Stimulated activated CD4-positive, alpha-beta T cell treated with anti-CD3 and anti-CD28 coated beads, Interleukin-4, amount 100 ng/mL, for 4 hours (primary cell): ENCODE measurements at places on chromosomes 4 and X.

DNA sequence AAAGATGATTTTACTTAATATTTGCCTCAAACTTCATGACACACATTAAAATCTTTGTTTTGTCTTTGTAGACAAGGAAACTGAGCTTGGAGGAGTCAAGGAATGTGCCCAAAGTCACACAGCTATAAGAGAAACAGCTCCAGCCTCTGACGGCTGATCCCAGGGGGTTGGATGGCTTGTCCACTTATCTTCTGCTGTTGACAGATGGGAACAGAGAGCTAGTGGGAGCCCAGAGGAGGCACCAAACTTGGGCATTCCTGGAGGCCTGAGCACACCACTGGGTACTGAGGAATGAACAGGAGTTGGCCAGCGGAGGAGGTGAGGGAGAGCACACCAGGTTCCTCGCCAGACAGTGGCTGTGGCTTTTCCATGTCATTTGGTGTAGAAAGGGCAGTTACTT is 56.4 kb upstream of the GPR78 start:
- no peak for DNase-seq

DNA sequence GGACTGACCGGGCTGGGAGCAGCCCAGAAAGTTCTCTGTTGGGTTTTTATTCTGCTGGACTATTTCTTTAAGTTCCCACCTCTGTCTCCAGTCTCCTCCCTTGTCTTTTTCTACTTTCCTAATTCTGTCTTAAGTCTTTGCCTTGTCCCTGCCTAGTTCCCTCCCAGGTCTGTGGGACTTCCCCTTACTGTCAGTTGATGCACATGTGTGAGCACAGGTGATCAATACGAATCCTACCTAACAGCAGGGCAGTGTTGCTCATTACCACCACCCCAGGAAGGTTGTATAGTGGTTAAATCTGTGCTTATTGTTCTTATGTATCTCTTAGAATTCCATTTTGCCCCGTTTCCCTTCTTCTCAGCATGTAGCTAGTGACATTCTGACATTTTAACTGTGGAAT is 62.1 kb downstream of the GALNTL6 start:
- DNase-seq, result no peak

GRCh38 chrX:15820106-15821073 is 30.1 kb downstream of the ZRSR2 start:
- DNase-seq, result no peak

- DNase-seq, result no peak
These were observed 164.6 kb downstream of the BANK1 start for GRCh38 chr4:101954975-101955678.

- DNase-seq, result no peak
These were observed 366.5 kb downstream of the MID1IP1 start for GRCh38 chrX:39167791-39168190.

DNA sequence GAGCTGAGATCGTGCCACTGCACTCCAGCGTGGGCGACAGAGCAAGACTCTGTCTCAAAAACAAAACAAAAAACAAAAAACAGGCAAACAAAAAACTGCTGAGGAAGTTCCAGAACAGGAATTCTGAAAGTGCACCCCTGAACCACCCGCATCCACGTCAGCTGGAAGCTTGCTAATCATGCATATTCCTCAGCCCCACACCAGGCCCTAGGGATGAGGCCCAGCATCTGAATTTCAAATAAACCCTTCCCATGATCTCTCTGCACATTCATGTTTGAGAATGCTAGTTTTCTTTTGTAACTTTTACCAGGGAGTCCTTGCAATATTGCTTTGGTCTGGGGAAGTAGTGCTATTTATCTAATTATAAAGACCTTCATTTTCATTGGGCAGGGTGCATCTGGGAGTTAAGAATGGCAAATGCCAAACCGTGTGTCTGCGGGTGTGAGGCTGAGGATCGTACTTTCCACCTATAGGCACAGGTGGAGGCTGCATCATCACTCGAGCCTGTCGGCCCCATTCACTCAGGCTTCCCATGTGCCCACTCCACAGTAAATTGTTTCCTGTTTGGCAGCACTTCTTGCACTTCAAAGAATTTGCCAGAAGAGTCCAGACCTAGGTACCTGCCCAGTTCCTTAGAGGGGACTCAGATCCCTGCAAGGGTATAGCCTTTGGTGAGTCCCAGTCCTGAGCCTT is 23.6 kb downstream of the CCKAR start:
- no peak for DNase-seq
